ENCODE measurements at places on chromosomes 2 and 18. TPM values are rescaled to one million over a fixed set of nuclear protein-coding genes. Genes with fewer than 3 reads are reported as not detected.

The PKDCC gene
- total RNA-seq = 0.49 TPM

The APOB gene
- total RNA-seq = not detected

The IL1R2 gene
- not detected for total RNA-seq

The POTEE gene
- not detected for total RNA-seq

The CABYR gene
- 3.0 TPM for total RNA-seq

DNA sequence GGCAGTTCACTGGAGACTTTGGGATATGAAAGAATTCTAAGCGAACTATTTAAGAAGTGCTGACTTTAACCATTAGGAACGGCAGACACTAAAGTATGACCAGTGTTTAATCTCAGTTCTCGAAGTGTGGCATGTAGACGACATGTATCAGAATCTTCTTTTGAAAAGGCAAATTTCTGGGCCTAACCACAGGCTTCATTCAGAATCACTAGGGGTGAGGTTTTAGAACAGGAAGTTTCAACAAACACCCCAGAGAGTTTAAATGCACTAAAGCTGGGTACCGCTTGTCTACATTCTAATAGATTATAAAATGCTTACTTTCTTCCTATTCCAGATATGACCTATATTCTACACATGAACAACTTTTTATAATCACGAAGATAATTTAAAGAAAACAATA, 180.3 kb downstream of the ANKRD44 start:
- no peaks in the 10 kb centered on the region for H3K4me1 ChIP-seq
- no peak overlapping the region for H3K27ac ChIP-seq
- no peak for DNase-seq
- H3K36me3 ChIP-seq = no peaks in the 10 kb centered on the region

DNA sequence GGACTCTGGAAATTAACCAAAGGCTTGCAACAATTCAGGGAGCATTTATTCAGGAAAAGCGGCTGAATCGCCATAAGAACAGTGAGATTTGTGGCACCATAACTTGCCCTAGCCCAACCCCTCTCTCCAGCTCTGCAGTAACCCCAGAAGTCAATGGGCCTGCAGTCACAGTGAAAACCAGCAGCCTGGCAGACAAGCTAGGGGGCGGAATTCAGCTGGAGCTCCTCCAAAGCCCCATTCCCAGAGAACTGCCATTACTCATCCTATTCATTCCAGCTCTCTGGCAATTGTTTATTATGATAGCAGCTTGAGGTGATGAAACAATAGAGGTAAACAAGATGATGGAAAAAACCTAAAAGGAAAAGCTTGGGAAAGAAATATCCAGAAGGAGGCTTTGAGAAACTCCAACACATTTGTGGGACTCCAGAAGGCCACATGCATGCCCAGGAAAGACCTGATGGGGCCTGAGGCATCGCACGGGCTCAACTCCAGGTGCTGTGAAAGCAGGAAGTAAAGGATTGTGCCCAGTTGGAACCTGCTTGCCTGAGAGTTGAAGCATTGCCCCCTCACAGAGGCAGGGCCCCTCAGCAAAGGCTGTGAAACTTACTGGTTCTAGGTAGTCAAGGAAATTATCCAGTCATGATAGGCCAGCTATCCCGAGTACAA, 126.7 kb downstream of the TWIST2 start:
- H3K27ac ChIP-seq = peak overlapping the region; percentile 93
- H3K36me3 ChIP-seq = no peaks in the 10 kb centered on the region
- DNase-seq = peak; percentile 97
- H3K4me1 ChIP-seq = peaks cover 29% of the 10 kb centered on the region

DNA sequence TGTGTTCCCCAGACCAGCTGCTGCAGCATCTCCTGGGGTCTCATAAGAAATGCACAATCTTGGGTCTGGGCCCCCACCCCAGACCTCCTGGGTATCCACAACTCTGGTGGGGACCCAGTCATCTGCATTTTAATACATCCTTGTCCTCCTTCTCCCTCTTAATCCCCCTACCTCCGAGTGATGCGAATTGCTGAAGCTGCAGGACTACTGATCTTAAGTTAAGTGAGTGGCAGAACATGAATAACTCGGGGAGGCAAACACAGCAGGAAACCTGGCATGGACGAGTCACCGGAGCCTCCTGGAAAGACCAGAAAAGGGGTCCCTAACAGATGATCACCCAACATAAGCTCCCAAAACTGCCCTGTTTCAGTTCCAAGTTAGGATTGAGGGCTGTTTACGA, 283.2 kb upstream of the MGAT5 start:
- no peaks in the 10 kb centered on the region for H3K4me1 ChIP-seq
- DNase-seq = no peak
- H3K4me3 ChIP-seq = no peak overlapping the region
- peaks cover 4% of the 10 kb centered on the region for H3K36me3 ChIP-seq
- no peak overlapping the region for H3K27ac ChIP-seq
- H3K27me3 ChIP-seq = peaks cover 50% of the 10 kb centered on the region

DNA sequence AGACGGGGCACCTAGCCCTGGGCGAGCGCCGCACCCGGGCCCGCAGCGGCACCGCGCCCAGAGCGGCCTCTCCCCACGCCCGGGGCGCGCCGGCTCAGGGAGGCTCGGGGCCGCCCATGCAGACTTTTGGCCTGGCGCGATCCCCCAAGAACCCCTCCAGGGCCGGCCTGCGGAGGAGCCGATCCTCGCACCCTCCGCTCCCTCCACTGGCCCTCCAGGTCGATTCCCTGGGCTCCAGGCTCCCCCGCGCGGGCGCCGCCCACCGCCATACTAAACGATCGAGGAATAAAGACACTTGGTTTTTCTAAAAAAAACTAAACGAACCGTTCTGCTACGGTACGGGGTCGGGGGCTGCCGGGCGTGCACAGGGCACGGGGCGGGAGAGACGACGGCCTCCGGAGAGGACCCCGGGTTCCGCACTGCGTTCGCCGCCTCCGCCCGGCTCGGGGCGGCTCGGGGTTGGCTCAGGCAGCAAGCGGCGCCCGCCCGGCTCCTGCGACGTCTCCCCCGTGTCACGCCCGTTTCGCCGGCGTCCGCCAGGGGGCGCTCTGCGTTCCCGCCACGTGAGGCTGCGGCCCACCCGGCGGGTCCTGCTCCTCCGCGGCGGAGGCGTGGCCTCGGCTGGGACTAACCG, 365 bp upstream of the KHK start:
- H3K27me3 ChIP-seq = no peaks in the 10 kb centered on the region
- no peaks in the 10 kb centered on the region for H3K36me3 ChIP-seq
- H3K4me3 ChIP-seq = peak overlapping the region; percentile 75
- no peak overlapping the region for H3K27ac ChIP-seq
- peak; percentile 92 for DNase-seq

DNA sequence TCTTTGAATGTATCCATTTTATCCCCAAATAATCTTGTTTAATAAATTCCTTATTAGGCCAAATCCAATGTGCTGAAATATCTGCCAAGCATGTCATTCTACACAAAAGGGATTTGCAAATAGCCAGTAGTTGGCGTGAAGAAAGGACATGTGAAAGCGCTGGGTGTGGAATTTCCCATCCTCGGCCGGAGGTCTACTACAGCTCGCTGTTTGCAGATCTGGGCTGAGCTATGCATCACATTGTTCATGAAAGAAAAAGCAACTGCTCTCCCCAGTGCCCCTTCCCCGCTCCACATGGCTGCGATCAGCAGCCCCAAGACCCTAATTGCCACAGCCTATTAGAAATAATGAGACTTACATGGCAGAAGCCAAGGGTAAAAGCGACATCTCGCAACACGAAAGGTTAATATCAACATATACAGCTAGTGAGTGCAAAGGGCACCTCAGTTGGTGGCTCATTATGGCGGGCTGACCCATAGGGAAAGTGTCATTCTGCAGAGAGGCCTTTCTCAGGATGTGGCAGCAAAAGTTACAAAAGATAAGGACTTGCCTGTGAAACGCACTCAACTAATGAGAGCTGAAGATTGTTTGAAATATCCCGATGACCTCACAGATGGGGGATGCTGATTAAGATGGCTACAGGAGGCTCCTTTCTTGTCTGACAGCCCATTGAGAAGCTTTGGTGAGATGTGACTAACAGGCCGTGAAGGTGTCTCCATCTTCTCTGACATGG, 126.9 kb upstream of the CYP1B1 start:
- no peak for DNase-seq
- no peak overlapping the region for H3K27ac ChIP-seq
- H3K27me3 ChIP-seq = no peaks in the 10 kb centered on the region
- H3K4me3 ChIP-seq = no peak overlapping the region
- peaks cover 6% of the 10 kb centered on the region for H3K4me1 ChIP-seq

DNA sequence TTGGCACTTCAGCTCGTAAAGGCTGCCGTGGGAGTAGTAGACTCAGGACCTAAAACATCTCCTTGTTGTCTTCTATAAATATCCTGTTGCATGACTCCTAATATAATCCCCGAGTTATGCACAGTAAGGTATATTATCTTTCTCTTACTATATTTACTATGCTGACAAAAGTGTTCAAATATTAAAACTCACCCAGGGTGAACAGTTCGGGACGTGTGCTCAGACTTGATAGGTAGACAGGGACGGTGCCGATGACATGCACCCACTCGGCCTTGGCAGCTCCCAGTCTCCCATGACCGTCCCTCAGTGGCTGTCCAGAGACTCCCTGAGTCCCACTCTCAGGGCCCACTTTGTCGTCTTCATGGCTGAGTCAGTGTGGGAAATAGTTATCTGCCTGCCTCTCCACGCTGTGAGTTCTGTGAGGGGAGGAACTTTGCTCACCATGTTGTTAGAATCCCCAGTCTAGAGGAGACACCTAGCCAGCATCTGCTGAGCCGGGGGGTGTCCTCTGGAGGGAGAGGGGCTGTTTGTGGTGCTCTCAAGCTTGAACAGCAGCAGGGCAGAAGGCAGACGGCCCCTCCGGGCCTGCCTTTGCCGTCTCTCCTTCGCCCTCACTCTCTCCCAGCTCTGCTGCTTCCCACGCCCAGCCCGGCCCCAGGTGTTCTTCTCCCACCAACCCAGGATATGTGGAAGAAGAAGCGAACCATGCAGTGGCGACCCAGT, 75.0 kb downstream of the DGKD start:
- no peaks in the 10 kb centered on the region for H3K27me3 ChIP-seq
- H3K36me3 ChIP-seq = peaks cover 15% of the 10 kb centered on the region
- peaks cover 23% of the 10 kb centered on the region for H3K4me1 ChIP-seq
- no peak overlapping the region for H3K27ac ChIP-seq
- no peak for DNase-seq

DNA sequence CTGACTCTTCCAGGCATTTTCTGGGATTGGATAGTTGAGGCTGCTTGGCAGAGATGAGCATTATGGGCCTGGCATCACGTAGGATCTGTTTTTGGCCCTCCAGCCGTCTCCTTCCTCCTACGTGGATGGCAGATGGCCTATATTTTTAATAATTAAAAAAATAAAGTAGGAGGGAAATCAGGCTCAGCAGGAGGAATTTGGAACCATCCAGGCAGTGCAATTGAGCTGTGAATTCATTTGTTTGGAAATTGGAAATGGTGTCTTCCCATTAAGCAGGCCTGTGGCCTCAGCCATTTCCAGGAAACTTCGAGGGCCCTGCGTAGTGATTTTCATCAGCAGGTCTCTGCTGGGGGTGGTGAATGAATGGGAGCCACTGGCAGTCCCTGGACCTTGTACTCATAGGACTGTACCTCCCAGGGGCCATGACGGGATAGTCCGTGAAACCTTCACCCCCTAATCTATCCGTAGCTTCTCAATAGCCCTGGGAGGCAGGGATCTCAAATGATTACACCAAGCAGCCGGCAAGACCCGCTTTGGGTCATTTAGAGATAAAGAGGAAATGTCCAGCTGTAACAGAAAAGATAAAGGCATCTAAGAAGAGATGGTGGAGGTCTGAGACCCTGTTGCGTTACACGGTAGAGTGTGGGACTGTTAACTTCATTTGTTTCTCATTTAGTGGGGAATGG, 73.1 kb upstream of the TNP1 start:
- H3K36me3 ChIP-seq = no peaks in the 10 kb centered on the region

- H3K4me1 ChIP-seq = no peaks in the 10 kb centered on the region
- no peak overlapping the region for H3K27ac ChIP-seq
- no peak overlapping the region for H3K4me3 ChIP-seq
- no peak for DNase-seq
Observed at GRCh38 chr2:96103761-96104486, 12.4 kb downstream of the ADRA2B start.

DNA sequence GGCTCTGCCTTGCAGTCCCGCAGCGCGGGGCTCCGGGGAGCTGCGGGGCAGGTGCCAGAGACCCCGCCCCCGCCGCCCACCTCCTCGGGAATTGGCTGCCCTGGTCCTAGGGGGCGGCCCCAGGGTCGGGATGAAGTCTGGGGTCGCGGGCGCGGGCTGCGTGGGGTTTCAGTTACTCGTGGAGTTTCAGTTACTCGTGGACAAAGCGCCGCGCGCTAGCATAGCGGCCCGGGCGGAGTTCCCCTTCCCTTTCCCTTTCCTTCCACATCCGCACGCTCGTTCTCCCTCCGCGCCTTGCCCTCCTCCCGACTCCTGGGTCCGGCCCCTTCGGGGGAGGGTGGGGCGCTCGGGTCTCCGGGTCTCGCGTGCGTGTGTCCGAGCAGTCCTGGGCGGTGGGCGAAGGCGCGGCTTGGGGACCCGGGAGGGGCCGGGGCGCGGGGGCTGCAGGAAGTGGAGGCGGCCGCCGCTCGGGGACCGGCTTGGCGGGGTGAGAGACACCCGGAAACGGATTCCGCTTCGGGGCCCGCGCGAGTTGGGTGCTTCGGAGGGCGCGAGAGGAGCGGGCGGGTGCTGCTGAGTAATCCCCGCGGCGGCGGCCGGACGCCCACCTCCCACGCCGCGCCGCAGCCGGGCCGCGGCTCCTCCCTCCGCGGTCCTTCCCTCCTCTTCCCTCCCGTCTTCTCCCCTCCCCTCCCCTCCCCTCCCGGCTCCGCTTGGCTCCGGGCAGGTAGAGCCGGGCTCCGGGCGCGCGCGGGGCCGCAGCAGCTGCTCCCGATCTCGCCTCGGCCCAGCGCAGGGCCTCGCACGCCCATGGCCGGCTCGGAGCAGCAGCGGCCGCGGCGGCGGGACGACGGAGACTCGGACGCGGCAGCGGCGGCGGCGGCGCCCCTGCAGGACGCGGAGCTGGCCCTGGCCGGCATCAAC, at the start of gene TTC39C:
TSS of gene TTC39C (plus strand) at position 693 of the 924 bp plus-strand sequence. CDS start at position 811, 118 bp downstream.
- H3K27me3 ChIP-seq = peaks cover 7% of the 10 kb centered on the region
- H3K36me3 ChIP-seq = no peaks in the 10 kb centered on the region
- no peak within 1 kb of the TSS for H3K27ac ChIP-seq
- peak within 1 kb of the TSS; percentile 93 for H3K4me3 ChIP-seq
- peak; percentile 70 for DNase-seq

GRCh38 chr2:156719036-156719435, 282.9 kb downstream of the GPD2 start:
- DNase-seq = no peak
- H3K4me3 ChIP-seq = no peak overlapping the region
- H3K36me3 ChIP-seq = no peaks in the 10 kb centered on the region
- H3K27ac ChIP-seq = no peak overlapping the region
- H3K27me3 ChIP-seq = no peaks in the 10 kb centered on the region
- no peaks in the 10 kb centered on the region for H3K4me1 ChIP-seq

DNA sequence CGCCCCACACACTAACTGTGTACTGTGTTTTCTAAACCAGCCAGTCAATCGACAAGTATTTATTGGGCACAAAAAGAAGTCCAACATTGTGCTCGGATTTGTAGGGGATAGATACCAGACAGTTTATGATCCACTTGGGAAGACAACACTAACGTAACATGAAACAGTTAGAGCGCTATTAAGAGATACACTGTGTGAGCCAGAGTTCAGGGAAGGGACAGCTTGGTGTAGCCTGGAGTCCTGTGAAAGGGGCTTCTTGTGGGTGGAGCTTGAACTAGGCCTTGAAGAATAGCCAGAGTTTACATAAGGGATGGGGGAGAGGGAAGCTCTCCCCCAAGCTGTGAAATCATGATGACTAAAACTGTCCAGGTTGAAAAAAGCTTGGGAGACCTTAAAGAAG, 176.4 kb upstream of the TCF4 start:
- no peak for DNase-seq
- H3K36me3 ChIP-seq = no peaks in the 10 kb centered on the region
- no peak overlapping the region for H3K4me3 ChIP-seq
- H3K27ac ChIP-seq = no peak overlapping the region
- no peaks in the 10 kb centered on the region for H3K27me3 ChIP-seq
- H3K4me1 ChIP-seq = peaks cover 15% of the 10 kb centered on the region

Measured in MCF 10A (cell line).